Stimulated activated CD8-positive, alpha-beta memory T cell treated with anti-CD3 and anti-CD28 coated beads, Interleukin-4, amount 100 ng/mL, for 4 hours (primary cell): ENCODE measurements at places on chromosomes 12 and 14.

DNA sequence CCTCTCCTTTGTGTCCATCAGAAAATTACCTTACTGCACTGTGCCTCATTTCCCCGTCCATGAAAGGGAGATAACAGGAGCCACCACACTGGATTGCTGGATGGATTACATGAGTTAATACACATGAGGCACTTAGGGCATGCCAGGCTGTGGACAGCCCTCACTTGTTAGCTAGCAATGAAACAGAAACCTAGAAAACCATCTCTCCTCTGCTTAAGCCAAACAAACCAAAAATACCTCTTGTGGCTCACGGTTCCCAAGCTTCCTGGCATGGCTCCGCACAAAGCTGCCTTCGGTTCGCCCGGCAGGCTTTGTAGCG, 660 bp upstream of the HCFC2 start:
- DNase-seq, result no peak

- DNase-seq, result no peak
These were observed 4.5 kb downstream of the HCAR1 start for GRCh38 chr12:122726080-122726558.

DNA sequence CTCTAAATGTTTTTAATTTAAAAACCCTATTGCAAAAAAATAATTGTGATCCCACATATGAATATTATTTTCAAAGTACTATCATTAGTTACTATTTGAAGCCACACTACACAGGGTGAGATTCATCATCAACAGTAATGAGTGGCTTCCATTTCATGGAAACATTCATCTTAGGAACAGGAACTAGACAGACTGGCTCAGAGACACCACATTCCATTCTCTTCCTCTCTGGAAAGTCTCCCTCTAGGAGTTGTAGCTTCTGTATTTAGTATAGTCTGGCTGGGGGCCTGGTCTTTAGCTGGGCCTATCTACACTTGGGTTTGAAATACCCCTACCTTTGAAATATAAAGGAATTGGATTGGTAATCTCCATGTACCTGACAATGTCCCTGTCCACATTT, 6.2 kb upstream of the VDR start:
- DNase-seq, result no peak

- DNase-seq, result no peak
These were observed 374.4 kb downstream of the DPF3 start for GRCh38 chr14:72519543-72519942.

GRCh38 chr14:74478996-74479635, 14.0 kb downstream of the NPC2 start:
- no peak for DNase-seq

DNA sequence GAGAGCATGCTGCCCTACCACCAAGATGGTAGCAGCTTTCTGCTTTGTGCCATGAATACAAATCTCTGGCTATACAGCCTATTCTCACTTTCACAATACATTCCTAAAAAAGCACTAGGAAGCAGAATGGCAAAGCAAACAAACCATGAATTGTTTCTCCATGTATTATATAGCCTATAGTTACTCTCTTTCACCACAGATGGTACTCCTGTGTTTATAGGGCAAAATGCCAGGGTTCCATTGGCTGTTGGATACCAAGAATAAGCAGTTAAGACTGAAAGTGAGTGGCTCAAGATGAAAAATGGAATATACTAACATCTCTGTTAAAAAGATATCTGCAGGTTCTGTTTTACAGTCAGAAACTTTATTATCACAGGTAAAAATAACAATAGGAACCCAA, 11.1 kb downstream of the ARF3 start:
- DNase-seq, result no peak

GRCh38 chr14:93368996-93369712, 22.2 kb downstream of the COX8C start:
- DNase-seq, result no peak

DNA sequence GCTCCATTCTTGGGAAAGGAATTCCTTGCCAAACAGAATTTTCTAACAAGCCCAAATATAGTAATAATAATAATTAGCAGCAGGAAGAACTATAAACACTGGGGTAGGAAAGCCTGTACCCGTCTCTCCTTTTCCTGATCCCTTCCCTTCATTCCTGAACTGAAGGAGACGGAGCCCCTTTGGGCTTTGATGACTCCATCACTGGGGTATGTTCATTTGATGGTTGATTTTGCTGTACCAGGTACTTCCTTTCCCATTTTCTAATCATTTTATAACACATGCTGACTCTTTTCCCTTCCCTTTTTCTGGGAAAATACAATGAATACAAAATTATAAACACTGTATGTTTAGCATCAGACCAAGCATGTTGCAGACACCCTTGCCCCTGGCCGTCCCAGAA, 3.6 kb upstream of the RCOR1 start:
- no peak for DNase-seq
